Activated CD4-positive, alpha-beta T cell treated with anti-CD3 and anti-CD28 coated beads for 48 hours (primary cell): ENCODE measurements at places on chromosomes 7 and 10.
A peak's percentile ranks its signal among the peaks of the same experiment; 100 is the strongest.

DNA sequence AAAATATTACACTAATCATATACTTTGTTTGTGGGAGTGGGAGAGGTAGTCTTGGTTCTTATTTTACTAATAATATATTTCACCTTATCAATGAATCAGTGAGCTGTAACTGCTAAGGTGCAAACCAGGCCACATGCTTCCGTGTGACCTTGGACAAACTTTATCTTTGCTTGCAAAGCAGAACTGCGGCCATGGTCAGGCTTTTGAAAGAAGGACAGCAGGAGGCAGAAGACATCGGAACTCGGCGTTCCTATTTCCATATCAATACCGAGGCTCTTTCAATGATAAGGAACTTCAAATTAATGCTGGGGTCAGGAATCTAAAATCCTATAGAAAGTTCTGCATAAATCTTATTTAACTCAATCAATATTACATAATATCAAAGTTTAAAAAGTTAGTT, 491.9 kb upstream of the PFKP start:
- DNase-seq: no peak

GRCh38 chr7:139714163-139714901, 63.5 kb downstream of the HIPK2 start:
- no peak for DNase-seq

DNA sequence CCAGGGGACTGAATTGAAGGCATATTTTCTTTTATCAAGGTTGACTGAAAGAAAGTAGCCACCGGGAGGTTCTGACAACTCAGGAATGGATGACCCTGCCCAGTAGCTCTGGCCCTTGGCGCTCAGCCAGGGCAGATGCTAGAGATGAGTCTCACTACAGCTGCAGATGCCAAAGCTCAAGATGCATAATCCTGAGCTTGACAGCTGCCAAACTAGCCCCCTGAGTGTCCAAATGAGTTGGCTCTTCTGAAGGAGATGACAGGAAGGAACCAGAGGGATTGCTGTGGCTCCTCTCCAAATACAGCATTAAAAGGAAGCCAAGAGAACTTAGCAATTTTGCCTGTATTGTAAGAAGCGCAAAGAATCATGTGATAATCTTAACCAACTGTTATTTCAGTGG, 78.4 kb downstream of the NXPH1 start:
- DNase-seq: no peak

GRCh38 chr7:77438131-77438530, 22.0 kb upstream of the GSAP start:
- DNase-seq: no peak

- no peak for DNase-seq
These were observed 88.3 kb upstream of the KIAA1217 start for GRCh38 chr10:24120646-24121045.

- no peak for DNase-seq
These were observed 31.9 kb downstream of the HEPACAM2 start for GRCh38 chr7:93194386-93194785.

DNA sequence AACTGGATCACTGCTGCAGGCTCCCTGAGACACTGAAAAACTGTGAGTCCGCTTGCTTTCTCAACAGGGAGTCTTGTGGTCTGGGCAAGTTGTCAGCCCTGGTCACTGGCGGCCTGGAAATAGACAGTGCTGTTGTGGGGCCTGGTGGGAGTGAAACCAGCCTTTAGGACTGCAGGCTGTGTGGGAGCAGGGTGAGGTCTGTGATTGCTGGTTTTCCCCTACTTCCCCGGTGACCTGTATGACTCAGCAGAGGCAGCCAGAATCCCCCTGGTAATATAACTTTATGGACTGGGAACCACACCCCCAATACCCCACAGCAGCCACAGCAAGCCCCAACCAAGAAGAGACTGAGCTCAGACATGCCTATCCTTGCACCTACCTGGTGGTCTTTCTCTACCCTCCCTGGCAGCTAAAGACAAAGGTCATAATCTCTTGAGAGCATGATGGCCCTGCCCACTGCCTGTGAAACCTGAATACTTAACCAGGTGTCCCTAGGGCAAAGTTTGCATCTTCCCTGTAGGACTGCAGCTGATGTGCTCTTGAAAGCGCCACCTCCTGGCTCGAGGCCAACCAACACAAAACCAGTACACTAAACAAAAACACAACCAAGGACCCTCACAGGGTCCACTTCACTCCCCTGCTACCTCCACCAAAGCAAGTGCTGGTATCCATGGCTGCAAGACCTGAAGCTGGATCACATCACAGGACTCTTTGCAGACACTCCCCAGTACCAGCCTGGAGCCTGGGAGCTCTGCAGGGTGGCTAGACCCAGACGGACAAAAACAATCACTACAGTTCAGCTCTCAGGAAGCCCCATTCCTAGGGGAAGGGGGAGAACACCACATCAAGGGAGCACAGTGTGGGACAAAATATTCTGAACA, 7.2 kb upstream of the ADAM22 start:
- DNase-seq: no peak

DNA sequence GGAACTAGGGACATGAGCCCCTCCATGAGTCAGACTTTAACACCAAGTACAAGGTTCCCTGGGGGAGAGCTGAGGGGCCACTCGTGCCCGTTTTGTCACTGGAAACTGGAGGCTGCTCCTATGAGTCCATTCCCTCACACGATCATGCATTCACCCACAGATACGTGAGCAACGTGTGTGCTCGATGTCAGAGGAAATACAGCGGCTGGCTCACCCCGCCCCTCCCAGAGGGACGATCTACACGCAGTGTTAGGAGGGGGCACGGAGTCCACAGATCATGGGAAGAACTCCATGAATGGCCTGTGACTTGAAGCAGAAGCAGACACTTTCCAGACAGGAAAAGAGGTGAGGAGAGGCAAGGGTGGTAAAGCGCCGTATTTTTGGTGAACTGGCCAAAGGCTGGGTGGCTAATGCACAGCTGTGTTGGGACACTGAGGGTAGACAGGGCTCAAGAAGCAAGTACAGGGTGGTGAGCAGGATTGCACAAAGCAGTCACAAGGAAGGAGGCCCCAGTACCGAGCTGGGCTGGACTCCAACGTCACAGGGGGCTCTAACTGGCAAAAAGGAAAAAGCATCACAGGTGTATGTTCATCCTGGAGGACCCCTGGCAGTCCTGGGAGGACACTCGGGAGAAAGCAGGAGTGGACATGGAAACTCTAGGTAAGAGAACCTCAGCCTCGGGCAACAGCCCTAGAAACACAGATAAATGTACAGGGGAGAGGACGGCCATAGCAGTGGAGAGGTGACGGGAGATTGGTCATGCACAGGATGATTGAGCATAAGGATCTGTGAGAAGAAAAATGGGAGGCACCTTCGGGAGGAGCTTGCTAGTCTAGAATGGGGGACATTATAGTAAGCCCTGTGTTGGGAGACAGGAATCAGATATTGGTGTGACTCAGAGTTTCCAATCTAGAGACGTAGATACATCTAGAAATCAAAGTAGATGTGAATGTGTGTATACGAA, 41.2 kb downstream of the TNS3 start:
- no peak for DNase-seq

DNA sequence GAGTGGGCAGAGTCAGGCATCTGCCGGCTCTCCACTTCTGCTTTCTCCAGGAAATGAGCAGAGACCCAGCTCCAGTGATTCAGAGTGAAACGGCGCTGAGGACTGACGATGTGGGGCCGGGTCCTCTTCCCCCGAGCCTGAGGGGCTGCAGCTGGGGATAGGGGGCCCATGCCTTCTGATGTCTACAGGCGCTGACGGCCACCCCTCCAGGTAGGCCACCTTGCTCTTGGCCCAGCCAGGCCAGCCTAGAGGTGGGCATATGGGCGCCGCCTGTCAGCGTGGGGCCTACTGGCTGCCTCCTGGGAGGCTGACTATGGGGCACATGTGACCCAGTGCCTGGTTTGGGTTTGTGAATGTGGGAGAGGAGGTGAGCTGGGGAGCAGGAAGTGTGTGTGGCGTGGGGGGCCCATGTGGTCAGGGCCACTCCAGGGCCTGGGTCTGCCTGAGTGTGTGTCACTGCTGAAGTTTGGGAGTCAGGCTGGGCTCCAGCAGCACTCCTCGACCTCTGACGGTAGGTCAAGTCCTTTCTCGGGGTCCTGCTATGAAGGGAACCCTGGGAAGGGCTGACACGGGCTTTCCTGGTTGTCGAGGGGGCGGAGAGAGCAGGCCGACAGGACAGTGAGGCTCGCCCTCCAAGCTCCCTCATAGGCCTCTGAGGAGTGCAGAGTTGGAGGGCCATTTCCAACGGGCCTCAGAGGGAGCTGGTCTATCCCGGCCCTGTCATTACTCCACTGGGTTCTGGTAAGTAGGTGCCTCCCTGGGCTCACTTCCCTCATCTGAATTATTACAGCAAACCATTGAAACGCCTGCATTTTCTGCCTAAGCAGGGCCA, at the start of gene WDFY4:
TSS of gene WDFY4 (plus strand) at position 82 of the 832 bp plus-strand sequence. CDS start 24,860 bp downstream, outside the sequence.
- DNase-seq: no peak

DNA sequence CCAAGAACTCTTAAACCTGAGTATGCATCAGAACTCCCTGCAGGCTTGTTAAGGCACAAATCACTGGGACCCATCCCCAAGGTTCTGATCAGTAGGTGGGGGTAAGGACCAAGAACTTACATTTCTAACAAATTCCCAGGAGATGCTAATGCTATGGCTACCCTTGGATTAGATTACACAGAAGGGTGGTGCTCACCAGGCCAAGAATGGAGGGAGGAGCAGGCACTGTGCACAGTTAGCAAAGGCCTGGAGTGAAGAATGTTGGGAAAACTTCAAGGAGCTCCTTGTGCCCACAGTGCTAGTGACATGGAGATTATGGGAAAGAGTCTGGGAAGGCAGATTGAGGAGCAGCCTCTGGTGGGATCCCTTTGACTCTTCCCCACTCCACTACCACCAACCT, 1.9 kb downstream of the PRSS2 start:
- no peak for DNase-seq

- no peak for DNase-seq
These were observed 21.7 kb upstream of the PFKP start for GRCh38 chr10:3045471-3046209.

DNA sequence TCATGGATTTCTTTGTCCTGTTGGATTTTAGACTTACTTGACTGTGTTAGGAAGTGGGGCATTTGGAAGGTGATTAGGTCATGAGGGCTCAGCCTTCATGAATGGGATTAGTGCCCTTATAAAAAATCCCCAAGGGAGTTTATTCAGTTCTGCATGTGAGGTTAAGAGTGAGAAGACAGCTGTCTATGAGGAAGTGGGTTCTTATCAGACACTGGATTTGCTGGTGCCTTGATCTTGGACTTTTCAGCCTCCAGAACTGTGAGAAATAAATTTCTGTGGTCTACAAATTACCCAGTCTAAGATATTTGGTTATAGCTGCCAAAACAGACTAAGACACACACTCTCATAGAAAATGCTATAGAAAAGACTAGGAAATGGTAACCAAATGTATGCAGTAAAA, 724.7 kb upstream of the FZD8 start:
- no peak for DNase-seq

DNA sequence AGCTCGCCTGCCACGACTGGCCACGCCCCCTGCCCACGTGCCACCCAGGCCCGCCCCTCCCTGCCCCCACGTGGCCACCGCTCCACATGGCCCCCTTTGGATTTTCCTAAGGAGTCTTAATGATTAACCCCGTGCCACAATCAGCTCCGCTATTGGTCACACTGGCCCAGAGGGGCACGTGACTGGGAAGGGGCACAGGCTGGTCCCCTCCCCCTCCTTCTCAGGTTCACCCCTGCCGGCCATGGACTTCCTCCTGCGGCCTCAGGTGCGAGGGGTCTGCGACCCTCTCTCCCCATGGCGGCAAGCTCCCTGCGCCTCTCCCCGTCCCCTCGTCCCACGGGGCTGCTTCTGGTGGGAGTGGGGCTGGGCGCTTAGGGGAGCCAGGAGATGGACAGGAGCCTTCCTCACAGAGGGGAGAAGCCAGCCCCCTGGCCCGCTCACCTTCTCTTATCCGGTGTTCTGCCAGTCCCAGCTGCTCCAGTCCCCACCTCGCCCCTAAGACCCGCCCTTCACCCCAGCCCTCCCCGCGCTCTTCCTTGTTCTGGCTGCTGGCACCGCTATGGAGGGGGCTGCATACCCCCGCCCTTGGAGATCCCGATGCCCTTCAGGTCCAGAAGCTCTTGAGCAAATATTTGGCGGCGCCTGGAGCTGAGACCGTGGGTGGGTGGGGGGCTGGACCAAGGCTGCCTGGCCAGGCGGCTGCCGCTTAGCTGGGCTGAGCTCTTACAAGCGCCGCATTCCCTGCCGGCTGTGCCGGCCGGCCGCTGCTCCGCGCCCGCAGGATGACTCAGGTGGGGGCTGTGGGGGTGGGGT, 3.2 kb downstream of the SLC4A2 start:
- no peak for DNase-seq

DNA sequence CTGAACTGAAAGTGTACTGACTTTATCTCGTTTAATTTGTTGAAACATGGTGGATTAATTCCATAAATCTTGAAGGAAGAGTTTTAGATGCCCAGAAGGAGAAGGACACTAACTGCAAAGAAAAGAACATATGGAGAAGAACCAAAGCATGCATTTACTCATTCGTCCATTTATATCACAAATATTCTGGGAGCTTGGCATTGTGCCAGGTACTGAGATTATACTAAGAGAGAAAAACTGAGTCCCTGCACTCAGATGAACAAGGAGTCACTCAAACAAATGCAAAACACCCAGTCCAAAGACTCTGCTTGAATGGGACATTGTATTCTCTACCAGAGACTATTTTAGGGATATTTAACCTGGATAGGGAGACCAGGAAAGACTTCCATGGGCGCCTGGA, 588.0 kb upstream of the MGMT start:
- no peak for DNase-seq

GRCh38 chr7:138608275-138608674, 92.9 kb downstream of the SVOPL start:
- DNase-seq: peak; percentile 39
